ENCODE measurements at places on chromosomes 3 and 15.

- DNase-seq = no peak
Observed at GRCh38 chr15:70453238-70453637, 310.1 kb downstream of the UACA start.

GRCh38 chr3:5565026-5565425 is 377.5 kb downstream of the EDEM1 start:
- peak; percentile 7 for DNase-seq

DNA sequence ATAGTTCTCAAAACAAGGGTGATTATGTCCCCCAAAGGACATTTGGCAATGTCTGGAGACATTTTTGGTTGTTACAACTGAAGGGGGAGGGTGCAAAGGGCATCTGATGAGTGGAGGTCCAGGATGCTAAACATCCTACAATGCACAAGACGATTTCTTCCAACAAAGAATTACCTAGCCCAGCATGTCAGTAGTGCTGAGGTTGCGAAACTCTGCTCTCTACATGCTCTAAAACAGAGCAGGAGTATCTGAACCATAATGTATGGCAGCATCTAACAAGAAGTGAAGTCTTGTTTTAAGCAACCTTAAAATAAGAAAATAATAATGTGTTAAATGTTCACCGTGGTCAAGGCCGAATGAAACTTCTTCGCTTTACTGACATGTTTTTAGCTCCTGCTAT is 7.0 kb downstream of the GYG1 start:
- DNase-seq = no peak

GRCh38 chr3:182585532-182586150 is 207.7 kb upstream of the ATP11B start:
- no peak for DNase-seq

- no peak for DNase-seq
Observed at GRCh38 chr3:13045241-13045903, 27.9 kb downstream of the IQSEC1 start.

DNA sequence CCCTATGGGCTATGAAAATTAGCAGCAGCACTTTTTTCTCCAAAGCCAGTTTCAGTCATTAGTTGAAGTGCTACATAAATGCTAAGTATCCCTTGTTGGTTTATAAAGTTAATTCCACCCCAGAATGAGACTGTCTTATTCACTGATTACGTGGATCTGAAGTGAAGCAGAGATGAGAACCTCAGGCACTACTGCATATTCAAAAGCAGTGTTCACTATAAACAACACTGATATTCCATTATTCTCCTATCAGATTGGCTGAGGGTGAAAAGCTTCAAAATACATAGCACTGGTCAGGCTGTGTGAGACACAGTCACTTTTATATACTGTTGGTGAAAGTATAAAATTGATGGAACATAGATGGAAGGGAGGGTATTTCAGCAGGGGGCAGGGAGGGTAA is 395.7 kb upstream of the RARB start:
- no peak for DNase-seq
